ENCODE measurements at places on chromosomes 11 and 22.

DNA sequence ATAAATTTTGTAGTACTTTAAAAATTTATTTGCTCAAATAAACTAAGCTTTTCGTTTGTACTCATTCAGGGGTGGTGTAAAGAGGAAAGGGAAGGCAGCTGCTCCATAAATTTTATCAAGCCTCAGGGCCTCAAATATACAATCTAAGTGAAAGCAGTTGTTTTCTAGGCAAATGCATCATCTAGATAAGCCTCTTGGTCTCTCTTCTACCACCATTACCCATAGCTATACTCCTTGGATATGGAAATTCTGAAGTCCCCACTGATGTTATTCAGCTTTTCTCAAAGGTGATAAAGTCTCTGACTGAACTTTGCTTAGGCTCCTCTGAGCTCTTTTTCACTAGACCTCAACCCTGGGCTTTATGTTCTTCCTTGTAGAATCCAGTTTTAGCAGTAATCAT is 1313.1 kb downstream of the JRKL start:
- no peak for DNase-seq

DNA sequence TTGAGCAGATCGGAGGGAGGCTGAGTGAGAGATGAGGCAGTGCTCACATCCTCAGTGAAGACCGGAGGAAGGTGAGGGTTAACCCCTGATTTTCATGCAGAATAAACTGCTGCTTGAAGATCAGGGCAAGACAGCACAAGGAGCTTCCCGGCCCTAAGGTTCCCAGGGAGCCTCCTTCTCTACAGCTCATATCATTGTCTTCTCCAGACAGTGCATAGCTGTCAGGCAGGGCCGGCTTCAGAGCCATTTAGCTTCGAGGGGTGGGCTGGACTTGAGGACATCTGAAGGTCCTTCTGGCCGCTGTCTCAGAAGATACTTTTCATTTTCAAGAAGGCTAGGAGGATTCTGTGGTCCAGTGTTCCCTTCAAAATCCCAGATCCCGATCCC is 7.2 kb downstream of the ADAMTS8 start:
- no peak for DNase-seq

DNA sequence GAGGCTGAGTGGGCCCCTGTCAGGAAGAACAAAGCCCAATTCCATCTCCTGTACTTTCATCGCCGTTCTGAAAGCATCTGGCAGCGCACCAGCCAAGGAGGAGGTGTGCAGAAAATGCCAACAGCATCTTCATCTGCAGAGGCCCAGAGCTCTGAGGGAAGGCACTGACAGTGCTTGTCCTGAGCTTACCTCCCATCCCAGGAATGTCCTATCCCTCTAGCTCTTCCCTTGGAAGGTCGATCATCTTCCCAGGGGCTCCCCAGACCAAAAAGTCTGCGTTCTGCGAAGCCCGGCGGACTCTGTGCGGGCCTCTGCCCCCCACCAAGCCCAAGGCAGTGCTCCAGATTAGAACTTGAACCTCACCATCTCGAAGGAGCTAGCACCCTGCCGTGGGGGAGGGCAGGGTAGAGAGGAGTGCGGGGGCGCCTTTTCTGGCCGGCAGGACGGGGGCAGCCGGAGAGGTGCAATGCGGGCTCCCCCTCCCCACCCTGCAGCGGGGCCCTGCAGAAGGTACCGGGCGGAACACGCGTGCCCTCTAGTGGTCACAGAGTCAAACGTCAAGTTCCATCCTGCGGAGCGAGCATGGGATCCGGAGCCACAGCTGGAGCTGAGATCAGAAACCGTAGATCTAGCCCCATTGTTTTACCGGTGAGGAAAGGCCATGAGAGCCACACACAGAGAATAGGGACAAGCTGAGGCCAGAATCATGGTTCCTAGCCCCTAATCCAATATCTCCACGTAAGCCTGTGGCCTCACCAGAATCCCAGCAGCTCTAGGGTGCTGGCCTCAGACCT is 5.0 kb downstream of the SCN2B start:
- DNase-seq, result peak; percentile 50

- no peak for DNase-seq
Observed at GRCh38 chr11:67646535-67647336, 3.8 kb downstream of the ACY3 start.

- DNase-seq, result no peak
Observed at GRCh38 chr22:49088801-49089791, 738.6 kb downstream of the BRD1 start.

DNA sequence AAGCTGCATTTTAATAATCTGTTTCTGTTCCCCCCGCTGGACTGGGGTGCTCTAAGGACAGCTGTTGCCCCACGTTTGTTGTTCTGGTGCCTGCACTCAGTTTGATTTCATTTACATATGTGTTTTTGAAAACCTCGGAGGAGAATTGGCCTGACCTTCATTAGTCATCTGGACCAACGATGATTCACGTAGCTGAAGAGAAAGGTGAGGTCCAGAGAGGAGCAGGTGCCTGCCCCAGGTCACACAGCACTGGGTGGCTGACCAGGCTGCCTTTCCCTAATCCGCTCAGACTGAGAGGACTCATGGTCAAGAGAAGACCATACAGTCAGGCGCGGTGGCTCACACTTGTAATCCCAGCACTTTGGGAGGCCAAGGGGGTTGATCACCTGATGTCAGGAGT is 3.8 kb downstream of the CSDC2 start:
- no peak for DNase-seq

DNA sequence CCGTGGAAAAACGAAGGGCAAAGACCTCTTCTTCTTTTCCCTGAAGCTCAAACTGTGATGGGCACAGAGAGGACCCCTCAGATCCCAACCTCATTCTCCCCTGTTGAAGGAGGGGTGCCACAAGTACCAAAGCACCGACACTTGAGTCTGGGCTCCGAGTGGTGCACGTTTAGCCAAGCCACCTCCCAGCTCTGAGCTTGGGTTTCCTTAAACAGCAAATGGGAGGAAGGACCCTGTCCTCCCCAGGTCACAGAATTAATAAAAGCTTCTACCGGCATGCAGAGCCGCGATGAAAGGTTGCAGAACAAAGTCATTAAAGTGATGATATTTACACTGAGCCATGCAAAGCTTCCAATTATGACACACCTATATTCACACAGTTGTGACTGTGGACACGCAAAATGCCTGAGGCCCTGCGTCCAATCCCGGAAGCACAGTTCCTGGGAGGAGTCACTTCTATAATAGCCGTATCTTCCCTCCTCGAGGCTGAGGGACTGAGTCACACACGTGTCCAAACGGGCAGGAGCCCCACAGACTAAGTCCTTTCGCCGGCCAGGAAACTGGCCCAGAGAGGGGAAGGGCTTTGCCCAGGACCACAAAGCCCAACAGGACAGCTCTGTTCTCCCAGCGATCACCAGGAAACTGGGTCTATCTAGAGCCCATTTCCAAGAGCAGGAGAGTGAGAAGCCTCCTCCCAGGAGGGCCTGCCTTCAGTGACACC is 922 bp upstream of the CSNK1E start:
- peak; percentile 93 for DNase-seq

- no peak for DNase-seq
Observed at GRCh38 chr11:64560139-64560771, 30.8 kb upstream of the SLC22A12 start.

DNA sequence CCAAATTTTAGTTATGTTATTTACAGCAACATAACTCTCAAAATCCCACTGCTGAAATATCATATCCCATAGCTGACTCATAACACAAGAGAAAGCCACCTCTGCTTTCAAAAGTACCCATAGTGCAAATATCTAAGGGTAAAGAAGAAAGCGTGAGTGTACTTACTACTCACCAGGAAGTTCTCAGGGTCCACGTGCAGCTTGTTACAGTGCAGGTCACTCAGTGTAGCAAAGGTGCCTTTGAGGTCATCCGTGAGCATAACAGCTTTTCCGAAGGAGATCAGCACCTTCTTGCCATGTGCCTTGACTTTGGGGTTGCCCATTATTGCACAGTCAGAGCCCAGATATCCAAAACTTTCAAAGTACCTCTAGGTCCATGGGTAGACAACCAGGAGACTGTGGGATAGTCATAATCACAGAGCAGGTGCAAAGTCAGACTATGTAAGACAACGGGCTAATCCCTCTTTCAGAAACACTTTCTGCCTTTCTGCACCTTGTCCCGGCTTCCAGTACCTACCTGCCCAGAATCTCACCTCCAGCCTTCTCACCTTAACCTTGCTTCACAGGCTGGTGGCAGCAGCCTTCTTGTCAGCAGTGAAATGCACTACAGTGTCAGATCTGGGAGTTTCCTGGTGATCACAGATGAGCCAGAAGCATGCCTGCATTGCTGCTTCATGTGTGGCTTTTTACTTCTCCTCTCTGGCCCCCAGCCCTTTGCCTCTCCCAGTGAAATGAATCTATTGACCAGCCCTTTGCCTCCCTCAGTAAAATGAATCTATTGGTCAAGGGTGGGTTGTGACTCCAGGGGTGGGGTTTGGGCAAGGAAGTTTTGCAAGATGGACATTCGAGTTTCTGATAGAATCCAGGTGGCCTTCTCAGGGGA is 6.5 kb downstream of the HBG1 start:
- no peak for DNase-seq

DNA sequence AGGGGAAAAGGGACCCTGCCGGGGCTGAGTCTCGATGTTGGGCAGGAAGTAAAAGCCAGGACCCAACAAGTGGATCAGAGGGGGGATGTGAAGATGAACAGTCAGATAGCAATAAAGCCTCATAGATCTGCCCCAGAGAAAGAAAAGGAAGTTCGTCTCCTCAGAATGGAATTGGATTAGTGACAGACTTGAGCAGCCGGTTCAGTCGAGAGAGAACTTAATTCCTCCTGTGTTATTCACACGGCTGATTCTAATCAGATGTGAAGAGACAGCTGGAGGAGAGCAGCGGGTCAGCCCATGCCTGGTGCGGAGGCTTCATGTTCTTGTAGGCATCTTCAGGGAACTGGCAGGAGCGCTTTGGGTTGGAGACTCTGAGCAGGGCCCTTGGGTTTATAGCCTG is 29.3 kb upstream of the CABP7 start:
- no peak for DNase-seq

DNA sequence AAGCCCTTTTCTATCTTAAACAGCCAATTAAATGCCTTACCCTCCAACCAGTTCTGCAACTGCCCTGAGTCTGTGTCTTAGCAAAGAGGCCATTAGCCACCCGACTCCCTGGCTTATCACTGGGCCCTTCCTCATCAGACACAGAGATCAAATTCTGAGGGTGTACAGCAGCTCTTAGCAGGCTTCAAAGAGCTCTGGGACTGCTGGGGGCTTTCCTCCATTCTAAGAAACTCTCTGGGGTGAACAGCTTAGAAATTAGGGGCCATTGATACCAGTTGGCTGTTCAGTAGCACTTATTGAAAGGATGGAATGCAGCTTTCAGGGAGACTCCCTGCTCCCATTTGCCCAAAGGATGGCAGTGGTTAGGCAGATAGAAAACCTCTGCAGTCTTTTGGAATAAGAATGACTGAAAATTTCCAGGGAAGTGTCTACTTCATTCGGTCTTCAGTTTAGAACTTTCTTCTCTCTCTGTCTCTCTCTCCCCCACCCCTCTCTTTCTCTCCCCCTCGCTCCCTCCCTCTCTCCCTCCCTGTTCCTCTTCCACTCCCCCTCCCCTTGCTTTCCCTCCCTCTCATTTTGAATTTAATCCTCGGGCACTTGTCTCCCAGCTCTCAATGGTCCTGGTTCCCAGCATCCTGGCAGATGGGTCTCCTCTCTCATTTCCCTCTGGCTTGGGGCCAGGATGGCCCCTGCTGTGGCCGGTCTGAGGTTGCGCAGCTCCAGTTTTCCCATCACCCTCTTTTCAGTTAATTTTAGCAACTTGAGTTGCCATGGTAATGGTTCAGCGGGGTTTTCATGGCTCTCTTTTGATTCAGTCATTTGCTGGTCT is 76.4 kb downstream of the COMMD9 start:
- no peak for DNase-seq

DNA sequence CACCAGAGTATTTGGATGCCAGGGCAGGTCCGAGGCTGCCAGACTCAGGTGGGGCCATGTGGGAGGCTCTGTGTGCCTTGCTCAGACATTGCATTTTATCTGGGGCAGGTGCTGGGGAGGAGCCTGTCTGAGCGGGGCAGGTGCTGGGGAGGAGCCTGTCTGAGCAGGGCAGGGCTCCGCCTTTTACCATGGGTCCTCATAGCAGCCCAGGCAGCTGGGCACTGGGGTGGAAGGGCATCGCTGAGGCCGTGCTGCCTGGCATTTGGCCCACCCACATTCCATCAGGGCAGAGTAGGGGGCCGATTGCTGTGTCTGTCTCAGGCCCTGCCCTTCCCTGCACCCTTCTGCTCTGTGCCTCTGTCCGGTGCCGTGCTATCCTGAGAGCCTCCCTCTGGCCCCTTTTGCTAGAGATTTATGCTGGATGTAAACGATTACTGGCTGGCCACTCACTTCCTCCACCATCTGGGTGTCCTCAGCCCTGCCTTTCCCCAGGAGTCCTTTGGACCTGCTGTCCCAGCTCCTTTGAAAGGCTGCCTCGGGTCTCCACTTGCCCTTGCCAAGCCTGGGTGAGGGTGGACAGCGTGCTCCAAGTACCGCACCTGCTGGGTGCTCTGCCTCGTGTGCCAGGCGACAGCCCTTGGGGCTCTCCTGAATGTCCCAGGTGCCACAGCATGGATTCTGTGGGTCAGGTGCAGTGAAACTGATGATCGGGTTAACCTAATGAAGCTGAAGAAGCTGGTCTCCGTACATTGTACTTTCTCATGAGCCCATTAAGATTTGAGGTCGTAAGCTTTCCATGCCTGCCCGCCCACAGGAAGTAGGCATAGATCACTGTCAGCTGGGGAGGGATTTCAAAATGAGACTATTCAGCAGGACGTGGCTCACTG is 281.6 kb downstream of the TBC1D22A start:
- peak; percentile 47 for DNase-seq

DNA sequence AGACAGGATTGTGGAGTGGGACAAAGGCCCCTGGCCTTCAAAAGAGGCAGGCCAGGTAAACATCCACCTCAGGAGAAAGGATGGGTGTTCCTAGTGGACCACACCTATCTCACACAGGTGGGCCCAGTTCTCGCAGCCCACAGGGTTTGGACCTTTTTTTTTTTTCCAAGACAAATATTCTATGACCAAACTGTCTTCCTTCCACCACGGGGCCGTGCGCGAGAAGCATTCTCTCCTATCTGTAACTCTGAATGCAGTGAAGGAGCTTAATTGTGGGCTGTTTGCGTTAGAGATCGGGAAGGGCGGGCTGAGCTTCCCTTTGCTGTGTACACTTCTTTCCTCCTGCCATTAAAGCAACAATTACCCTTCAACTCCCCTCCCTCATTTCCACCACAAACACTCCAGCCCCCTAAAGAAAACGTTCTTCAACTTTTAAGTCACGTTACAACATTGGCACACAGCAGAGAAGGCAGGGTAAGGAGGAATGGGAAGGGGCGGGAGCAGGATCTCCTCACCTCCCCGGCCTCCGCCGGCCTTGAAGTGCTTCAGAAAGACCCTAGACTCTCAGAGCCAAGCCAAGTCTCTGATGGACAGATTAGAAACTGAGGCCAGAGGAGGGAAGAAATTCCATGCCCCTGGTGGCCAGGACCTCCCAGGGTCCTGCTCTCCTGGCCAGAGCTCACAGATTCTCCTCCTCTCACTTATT is 238.4 kb downstream of the BUD13 start:
- no peak for DNase-seq

GRCh38 chr22:31121403-31121802 is 1.4 kb upstream of the INPP5J start:
- DNase-seq, result no peak
